GDM1 (cell line): ENCODE measurements at places on chromosomes 16 and 17.

DNA sequence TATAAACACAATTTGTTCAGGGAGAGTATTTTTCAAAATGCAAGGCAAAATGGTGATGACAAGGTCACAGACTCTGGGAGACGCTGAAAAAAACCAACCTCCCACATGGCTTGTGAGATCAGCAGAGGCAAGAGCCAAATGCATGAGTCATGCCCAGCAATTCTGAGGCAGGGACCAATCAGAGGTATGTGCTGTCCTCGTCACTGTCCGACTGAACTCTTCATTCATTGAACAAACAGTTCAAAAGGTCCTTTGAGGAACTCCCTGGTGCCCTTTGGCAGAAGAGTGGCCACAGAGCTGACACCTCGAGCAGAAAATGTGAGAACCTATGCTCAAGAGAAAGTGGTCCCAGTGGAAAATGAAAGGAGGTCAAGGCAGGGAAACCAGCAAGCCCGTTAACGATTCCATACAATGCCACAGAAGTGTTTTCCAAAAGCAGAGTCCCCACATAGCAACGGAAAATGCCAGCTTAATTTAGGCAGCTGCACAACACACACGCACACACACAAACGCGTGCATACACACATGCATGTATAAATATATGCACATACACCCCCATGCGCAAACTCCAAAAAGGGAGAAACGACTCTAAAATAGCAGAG, 50.9 kb downstream of the CDH11 start:
- DNase-seq: no peak

DNA sequence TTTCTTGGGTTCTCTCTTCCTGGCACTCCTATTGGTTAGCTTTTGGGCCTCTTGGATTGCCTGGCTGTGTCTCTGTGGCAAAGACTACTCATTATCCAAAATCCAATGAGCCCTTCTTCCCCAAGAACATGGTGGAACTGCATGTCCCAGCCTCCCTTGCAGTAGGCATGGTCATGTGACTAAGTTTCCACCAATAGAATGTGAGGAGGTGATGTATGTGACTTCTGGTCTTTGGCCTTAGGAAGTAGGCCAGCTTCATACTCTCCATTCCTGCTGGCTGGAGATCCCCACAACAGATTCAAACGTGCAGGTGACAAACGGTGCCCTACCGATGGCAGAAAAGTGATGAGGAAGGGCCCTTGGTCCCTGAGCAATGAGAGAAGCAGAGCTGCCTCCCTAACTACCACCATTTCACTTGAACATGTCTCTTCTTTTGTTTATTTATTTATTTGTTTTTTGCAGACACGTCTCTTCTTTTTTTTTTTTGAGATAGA, 17.3 kb upstream of the SPN start:
- DNase-seq: peak; percentile 36

DNA sequence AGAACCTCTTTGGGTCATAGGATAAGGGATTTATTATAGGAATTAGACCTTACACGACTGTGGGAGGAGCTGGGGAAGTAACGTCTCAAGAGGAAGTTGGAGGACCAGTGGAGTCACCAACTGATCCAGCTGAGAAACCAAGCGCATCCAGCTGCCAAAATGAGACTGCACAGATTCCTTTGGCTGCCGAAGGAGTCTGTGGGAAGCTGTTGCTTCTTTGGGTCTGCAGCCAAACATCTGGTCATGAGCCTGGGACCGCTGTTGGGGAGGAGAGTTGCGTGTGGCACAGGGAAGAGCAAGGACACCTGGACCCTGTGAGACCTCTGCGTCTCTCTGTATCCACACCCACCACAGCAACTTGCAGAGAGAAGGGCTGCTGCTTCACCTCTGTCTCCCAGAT, 2.4 kb upstream of the NACA2 start:
- no peak for DNase-seq

DNA sequence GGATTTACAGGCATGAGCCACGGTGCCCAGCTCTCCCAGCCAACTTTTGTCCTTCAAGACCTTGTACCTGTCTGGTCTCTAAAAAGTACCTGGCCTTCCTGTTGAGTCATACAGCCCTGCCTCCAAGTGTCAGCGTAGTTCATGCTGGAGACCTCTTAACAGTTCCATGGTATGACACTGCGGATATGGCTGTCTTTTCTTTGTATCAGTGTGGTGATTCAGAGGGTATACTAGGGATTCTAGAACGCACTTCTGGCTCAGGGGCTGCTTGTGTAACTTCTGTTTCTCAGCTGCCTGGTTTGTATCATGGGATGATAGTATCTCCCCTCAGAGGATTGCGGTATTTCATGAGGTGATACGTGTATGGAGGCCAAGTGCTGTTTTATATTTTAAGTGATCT, 2.0 kb upstream of the TMEM11 start:
- DNase-seq: no peak

- DNase-seq: no peak
Measured at GRCh38 chr17:34613064-34614019, 34.0 kb downstream of the TMEM132E start.

- DNase-seq: no peak
Measured at GRCh38 chr16:86868786-86869185, 290.4 kb downstream of the FOXL1 start.
